ENCODE measurements at places on chromosomes 6 and 20.

- no peak for DNase-seq
These were observed 41.3 kb upstream of the IL20RA start for GRCh38 chr6:137086031-137086430.

- no peak for DNase-seq
These were observed 10.6 kb downstream of the CEP250 start for GRCh38 chr20:35465976-35466375.

- DNase-seq: no peak
These were observed 128.4 kb downstream of the BCKDHB start for GRCh38 chr6:80234908-80235307.

- peak; percentile 43 for DNase-seq
These were observed 1.7 kb downstream of the TRERF1 start for GRCh38 chr6:42449917-42450476.

DNA sequence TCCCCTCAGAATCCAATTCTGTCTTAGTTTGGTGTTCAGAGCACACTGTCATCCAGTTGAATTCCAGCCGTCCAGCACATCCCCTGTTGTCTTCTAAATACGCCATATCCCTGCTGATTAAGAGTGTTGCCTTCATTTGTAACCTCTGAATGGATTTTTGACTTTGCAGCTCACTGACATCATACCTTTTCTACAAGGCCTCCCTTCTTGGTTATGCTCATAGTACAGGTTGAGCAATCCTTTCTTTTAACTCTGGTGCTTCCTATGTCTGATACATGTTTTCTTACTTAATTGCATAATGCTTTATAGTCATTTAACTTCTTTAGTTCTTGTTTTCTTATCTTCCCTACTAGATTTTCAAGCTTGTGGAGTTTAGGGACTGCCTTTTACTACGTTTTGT is 36.4 kb downstream of the XRN2 start:
- no peak for DNase-seq

DNA sequence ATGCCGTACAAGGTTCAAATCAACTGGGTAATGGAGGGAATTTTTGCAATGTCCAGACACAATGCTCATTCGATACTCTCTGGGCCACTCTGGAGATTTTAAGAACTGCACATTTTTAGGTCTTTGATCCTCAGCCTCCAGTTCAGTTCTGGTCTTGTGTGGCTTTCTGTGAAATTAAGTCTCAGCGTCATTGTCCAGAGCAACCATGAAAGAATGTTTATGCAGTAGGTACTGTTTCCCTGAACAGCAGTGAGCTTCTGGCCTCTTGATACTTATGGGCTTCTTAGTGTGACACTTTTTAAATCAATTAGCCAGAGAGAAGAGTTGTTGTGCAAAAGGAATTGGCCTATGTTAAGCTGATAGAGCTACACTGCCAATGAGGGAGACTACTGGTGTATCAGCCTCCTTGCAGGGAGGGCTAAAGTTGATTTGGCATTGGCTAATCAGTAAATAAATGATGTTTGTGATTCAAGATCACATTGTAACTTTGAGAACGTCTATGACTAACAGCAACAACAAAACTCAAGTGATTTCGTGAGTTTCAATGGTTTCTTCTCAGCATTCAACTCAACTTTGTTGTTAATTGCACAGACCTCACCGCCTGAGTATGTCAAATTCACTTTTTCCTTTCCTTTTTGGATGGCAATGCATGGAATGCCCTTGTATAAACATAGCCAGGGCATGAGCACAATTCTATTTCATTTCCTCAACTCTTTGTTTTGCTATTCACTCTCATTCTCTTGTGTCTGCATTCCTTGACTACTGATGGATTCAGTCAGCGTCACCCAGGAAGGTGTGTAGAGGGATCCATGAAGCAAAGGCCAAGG is 85.1 kb downstream of the GJA1 start:
- peak; percentile 93 for DNase-seq

- no peak for DNase-seq
These were observed 88.0 kb downstream of the SYCP2 start for GRCh38 chr20:59845472-59845871.

GRCh38 chr6:145034664-145035063 is 700.7 kb downstream of the EPM2A start:
- peak; percentile 32 for DNase-seq

DNA sequence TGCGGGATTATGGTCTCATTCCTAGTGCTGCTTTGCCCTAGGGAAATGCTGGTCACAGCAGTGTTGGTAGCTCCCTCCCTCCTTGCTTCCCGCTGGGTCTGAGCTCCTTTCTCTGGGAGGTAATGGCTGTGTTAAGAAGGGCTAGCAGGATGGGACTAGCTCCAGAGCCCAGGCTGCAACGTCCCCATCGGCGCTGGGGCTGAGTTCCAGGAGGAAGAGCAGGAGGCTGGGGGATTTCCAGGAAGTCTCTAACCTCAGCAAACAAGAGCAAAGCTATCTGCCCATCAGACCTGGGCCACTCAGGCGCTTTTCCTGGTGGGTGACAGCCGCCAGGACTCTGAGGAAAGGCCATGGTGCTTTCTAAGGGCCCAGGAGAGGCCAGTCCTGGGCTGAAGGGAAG is 174.2 kb downstream of the DLL1 start:
- DNase-seq: no peak

GRCh38 chr20:25486377-25486776 is 78.9 kb downstream of the GINS1 start:
- DNase-seq: no peak

DNA sequence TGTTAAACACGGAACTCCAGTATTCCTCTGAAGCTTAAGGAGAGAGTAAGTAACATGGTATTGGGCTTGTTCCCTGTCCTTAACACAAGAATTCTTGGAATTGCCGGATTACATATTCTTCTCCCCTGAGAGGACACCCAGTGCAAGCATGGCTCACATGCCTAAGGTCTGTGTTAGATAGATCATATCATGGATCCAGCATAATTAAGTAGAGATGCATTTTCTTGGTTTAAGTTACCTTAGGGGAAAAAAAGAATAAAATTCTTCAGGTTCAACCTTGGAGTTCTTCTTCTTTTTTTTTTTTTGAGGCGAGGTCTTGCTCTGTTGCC is 53.9 kb downstream of the AKAP12 start:
- no peak for DNase-seq

DNA sequence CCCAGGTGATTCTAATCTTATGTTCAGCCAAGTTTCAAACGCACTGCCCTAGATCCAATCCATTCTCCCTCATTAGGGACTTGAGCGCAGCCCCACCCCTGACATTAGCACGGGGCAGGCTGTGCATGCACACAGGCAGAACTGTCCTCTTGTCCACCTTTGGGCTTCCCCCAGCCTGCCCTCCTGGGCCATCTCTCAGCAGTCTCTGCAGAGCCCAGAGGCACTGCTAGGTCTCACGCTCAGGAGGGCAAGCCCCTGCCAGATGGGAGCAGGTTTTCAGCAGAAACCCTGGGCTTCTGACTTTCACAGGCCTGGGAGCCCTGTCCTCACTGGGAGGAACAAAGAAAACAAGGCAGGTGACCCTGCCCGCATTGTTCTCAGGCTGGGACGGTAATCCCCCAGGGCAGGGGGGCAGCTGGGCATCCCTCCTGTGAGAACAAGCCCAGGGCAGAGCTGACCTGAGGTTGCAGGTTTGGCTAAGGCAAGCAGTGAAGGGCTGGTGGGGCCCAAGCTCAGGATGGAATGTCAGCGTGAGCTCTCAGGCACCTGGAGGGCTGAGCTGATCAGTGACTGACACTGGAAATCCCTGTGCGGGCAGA is 24.5 kb downstream of the KCNK5 start:
- DNase-seq: no peak

- DNase-seq: no peak
These were observed 26.1 kb downstream of the CEP57L1 start for GRCh38 chr6:109121411-109121810.

GRCh38 chr6:16481697-16482399 is 243.5 kb downstream of the GMPR start:
- no peak for DNase-seq

GRCh38 chr6:44606504-44606903 is 219.0 kb downstream of the CDC5L start:
- DNase-seq: no peak

Data from EL (cell line).